ENCODE measurements at places on chromosomes 12 and 14.

DNA sequence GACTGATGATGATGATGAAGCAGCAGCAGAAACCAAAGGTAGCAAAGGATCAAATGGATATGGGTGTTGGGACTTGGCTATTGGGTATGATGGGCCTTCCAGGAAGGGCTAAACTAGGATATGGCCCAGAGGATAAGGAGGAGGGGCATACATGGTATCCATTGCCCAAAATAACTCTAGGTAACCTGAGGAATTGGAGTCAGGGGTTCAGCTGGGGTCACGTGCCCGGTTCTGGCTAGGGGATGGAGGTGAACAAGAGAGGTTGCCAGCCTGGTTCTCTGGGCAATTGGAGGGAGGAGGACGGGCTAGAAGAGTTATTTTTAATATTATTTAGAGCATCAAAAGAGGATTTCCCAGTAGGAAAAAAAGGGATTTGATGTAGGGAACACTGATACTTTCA is 2.7 kb upstream of the ANKRD52 start:
- DNase-seq: no peak

- DNase-seq: peak; percentile 69
Observed at GRCh38 chr14:74616996-74617700, 5.1 kb upstream of the LTBP2 start.

DNA sequence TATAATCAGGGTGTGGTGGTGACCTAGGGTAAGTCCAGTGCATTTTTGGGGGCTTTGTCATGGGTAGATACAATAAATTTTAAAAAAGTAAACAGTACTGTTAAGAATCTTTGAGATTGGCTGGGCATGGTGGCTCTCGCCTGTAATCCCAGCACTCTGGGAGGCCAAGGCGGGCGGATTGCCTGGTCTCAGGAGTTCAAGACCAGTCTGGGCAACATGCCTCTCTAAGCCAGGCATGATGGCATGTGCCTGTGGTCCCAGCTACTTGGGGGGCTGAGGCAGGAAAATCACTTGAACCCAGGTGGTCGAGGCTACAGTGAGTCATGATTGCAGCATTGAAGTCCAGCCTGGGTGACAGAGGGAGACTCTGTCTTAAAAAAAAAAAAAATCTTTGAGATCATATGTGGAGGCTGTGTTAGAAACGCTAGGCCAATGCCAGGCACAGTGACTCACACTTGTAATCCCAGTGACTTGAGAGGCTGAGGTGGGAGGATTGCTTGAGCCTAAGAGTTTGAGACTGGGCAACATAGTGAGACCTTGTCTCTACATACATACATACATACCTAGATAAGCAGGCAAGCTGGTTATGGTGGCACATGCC is 67.7 kb downstream of the PRKCH start:
- DNase-seq: peak; percentile 36

DNA sequence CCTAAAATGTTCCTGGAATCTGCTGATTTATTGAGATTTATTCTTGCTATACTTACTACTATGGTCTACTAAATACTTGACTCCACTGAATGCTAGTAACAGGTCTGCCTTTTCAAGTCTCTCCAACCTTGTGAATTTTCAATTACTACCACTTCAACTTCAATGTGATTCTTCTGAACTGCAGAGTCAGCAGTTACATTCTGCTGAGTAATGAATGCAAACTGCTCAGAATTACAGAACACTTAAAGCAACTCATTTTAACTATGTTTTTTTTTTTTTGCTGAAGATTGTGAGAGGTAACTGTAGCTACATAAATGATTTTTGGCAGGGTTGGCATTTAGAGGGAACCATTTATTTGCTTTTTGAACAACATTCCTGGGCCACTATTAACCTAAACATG is 41.8 kb downstream of the ARF6 start:
- DNase-seq: no peak

- DNase-seq: peak; percentile 64
Observed at GRCh38 chr14:79971330-79971729, 240.0 kb downstream of the DIO2 start.

GRCh38 chr14:102931580-102932285 is 9.3 kb downstream of the AMN start:
- DNase-seq: no peak

DNA sequence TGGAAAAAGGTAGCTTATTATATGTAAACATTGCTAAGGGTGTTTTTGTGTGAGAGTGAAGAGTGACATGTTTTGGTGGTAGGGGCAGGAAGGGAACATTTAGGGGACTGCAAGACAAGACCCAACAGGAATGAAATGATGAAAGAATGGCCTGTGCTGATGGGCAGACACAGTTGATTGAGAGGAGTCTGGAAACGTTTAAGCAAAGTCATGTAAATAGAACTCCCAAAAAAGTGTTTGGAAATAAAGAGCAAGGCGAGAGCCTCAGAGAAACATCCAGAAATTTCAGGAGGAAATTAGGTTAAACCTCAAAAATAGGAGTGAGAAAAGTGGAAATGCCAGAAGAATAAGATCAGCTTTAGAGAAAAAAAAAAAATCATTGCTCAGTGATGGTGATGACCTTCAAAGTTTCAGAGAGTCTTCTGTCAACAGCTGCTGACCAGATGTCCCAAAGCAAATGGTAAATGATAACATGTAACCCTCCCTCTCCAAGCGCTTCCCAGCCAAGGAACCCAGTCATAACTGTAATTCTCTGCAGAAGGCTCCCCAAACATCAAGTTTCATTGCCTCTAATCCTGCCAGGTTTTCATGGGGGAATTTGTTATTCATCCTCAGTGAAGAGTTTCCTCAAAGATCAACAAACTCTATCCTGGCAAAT is 223.2 kb upstream of the FAR2 start:
- DNase-seq: peak; percentile 43

DNA sequence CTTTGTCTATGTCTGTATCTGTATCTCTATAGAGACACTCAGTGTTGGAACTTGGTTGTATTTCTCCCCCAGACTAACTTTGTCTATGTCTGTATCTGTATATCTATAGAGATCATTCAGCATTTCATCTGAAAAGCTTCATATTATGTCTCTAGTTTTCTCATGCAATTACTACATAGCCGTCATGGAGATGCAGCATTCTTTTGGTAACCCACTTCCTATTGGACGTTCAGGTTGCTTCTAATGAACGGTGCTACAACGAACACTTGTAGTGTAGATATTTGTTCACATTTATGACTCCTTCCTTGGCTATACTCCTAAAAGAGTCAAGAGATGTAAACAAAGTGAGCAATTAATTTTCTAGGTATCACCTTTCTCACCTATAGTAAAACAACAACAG is 81.5 kb upstream of the KCNA1 start:
- no peak for DNase-seq

GRCh38 chr14:59538936-59539335 is 37.7 kb downstream of the CCDC175 start:
- DNase-seq: no peak

DNA sequence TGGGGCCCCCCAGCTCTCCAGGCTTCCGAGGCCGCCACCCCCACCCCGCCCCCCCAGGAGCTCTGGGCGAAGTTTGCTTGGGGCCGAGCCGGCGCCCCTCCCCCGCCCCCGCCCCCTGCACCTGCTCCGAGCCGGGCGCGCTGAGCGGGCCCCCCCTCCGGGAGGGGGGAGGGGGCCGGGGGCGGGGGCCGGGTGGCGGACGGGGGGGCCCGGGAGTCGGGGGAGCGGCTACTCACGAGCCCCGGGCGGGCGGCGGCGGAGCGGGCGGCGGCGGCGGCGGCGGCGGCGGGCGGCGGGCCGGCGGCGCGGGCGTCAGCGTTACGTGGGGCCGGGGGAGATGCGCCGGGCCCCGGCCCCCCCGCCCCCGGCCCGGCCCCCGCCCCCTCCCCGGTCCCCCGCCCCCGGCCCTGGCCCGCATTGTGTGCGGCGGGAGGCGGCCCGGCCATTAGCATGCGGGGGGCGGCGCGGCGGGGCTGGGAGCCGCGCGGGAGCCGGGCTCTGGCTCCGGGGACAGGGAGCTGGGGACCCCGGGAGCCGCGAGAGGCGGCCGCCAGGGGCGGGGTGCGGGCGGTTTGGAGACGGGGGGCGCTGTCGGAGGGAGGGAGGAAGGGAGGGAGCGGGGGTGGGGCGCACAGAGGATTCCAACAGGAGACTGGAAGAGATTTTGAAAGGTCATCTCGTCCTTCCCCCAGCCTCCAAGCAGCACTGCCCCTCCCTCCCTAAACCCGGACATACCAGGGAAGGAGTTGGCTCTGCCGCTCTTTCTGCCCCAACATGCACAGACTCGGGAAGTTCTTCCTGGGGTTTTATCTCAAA is at the start of gene ZNF219:
ZNF219 (minus strand) TSS at position 580 of the 816 bp plus-strand sequence. CDS start 5,064 bp downstream, outside the sequence.
- DNase-seq: peak; percentile 58

DNA sequence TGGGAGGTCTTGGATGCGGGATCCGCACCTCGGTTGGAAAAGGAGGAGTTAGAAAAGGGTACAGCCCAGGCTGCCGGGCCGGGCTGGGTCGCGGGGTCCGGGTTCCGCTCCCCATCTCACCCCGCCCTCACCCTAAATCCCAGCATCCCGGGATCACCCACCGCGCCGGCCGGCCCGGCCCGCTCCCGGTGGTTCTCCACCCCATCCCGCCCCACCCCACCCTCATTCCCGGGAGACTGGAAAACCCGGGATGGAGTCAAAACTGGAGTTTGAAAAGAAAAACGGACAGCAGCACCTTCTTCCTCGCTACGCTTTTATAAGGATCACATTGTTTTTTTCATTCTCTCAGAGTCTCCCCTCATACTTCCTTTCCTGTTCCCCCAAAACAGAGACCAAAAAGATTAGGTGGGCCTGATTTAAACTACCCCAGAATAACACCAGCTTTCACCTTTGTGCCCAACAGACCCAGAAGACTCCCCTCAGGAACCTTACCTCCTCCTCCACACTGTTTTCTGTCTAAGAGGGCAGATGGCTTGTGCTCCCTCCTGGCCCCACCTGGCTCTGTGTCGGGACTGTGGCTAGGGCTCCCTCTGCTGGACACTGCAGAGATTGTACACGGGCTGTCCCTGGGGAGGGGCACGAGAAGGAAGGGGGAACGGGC is 2.8 kb downstream of the GLI1 start:
- DNase-seq: peak; percentile 94

DNA sequence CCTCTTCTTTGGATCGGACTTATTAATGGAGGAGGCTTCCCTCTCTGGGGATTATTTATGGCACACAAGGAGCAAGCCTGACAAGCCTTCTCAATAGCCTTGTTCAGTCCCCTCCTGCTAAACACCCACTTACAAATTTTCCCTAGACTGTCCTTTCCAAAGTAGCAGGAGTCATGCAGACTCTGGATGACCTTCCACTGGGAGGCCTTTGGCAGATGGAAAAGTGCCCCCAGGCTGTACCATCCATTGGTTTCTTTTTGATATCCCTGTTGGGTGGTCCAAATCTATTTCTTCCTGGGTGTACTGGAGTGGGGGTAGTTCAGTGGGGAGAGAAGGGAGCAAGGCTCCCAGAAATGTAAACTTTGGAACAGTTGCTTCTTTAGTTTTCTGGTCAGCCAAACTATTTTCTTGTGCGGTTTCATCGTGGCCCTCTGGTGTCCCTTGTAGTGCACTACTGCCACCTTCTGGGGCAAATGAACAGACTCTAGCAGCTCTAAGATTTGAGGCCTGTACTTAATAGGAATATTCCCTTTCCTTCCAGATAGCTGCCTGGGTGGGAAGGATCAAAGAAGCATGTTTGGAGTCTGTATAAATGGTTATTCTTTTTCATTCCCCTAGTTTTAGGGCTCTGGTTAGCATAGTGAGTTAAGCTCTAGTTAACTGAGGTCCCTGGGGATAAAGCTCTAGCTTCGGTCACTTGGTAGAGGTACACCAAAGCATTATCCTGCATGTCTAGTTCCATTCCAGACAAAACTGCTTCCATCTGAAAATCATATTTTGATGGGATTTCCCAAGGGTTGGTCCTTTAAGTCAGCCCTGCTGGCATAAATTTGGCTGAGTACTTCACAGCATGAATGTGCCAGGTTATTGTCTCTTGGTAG is 409.5 kb downstream of the SLC6A15 start:
- DNase-seq: peak; percentile 75

DNA sequence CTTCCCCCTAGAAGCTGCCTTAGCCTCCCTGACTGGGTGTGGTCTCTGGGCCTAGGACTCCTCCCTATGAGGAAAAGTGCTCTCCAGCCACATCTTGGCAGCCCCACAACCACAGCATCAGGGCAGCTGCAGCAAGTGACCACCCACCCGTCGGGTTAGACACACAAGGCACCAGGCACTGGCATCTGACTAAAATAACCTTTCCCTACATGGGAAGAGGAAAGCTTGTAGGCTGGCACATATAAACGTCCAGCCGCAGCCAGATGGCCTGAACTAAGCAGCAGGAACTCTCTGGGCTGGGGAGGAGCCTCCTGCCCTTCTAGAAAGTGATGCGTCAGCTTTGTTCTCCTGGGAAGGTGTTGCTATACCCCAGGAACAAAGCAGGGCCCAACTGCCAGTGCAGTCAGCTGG is 328.7 kb downstream of the DPF3 start:
- no peak for DNase-seq

DNA sequence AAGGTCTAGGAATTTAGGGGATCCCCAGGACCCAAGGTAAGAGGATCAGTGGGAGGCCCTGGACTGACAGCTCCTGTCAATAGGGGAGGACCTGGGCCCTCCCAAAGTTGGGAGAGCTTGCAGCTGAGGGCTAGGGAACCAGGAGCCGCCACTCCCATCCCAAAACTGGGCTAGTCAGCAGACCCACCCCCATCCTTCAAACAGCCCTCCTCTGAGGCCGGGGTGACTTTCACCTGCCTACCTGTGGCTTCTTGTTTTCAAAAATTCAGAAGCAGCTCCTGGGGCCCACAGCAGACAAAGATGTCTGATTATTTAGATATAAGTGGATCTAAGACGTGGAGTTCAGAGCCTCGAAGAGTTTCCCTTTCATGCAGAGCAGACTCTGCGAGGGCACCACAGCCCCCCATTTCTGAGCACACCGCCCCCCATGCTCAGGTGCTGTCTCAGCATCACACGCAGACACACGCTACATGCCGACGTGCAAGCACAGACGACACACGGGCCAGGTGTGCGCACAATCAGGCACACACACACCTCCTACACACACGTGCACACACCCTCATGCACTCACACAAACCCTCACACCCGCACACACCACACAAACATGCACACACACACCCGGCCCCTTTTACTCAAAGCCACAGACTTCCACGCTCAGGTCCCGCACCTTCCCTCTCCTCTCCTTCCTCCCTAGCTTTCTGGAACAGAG is 21.9 kb downstream of the DIO3 start:
- no peak for DNase-seq

- DNase-seq: no peak
Observed at GRCh38 chr12:5713599-5714081, 231.4 kb downstream of the ANO2 start.

GRCh38 chr12:115450710-115451109 is 766.7 kb upstream of the TBX3 start:
- DNase-seq: no peak

DNA sequence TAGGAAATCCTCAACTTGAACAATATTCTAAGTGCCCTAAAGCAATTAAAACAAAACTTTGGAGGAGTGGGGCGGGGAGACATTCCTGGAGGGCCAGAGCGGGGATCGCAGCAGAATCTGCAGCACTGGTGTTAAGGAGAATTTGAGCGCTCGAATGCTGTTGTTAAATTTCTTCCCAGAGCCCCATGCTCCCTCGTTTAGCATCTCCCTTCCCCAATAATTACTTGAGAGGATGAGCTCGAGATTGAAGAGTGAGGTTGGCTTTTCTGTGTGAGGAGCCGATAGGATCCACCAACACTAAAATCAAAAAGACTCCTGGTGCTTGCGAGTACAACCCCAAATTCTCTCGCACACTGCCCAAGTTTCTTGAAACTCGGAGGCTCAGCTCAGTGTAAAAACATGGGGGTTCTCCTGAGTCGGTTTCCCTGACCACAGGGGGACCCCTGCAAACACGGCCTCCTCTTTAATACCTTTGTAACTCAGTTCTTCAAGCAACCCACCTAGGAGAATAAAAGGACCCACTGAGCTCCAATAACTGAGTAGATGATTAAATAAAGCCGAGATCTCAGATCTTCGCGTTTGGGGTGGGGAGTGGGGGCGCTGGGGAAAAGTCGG is 10.2 kb upstream of the FOXG1 start:
- no peak for DNase-seq
